Activated T-cell treated with anti-CD3 and anti-CD28 coated beads, Interleukin-2, amount 50 U/mL, for 72 hours (primary cell): ENCODE measurements at places on chromosomes 2 and 18. TPM values are rescaled to one million over a fixed set of nuclear protein-coding genes. Genes with fewer than 3 reads are reported as not detected.

The SLC16A14 gene
- total RNA-seq: 0.37 TPM

The ZNF396 gene
- total RNA-seq: 2.5 TPM

The PLGLB1 gene
- 5.7 TPM for total RNA-seq

DNA sequence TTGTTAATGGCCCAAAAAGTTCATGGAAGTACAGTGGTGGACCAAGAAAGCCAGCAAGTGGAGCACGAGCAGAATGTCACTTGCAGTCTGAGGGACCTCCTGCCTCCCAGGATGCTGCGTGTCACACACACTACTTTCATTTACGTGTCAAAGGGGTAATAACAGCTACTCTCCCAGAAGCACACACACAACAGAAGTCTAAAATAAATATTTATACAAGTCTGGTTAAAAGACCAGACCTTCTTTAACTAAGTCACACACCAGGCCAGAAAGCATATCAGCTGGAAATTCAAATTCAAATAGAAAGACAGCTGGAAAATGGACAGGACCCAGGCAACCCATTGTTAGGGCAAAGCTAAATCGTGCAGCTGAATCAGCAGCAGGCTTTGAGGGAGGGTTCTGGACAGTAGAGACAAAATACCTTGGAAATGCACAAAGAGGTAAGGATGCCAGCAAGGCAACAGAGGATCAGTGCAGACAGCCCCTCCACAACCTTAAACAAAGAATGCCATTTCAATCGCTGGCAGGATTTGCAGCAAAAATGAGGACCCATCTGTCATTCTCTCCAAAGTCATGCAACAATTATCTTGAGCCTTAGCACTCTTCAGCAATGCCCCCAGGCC, 160.5 kb downstream of the TMEM163 start:
- DNase-seq: no peak
- H3K4me3 ChIP-seq: no peak overlapping the region
- no peaks in the 10 kb centered on the region for H3K36me3 ChIP-seq
- no peaks in the 10 kb centered on the region for H3K4me1 ChIP-seq
- no peak overlapping the region for H3K27ac ChIP-seq
- H3K27me3 ChIP-seq: peaks cover 5% of the 10 kb centered on the region

DNA sequence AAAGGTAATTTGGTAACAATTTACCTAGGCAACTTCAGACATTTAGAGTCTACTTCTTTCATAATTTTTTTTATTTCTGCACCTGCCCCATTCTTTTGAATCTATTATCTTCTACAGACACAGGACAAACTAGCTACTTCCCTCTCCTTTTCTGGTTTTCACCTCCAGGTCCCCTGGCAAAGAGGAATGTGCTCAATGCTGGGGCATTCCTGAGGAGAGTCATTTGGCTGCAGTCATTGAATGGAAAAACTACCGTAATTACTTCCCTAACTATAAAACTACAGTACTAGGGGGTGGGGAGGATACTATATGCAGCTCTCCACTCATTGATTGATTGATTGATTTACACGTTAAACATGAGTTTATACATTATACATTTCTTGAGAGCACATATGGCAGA, 11.2 kb upstream of the ARHGAP28 start:
- no peaks in the 10 kb centered on the region for H3K4me1 ChIP-seq
- H3K36me3 ChIP-seq: no peaks in the 10 kb centered on the region
- no peak for DNase-seq
- H3K4me3 ChIP-seq: no peak overlapping the region
- H3K27me3 ChIP-seq: no peaks in the 10 kb centered on the region

- no peaks in the 10 kb centered on the region for H3K27me3 ChIP-seq
- H3K4me1 ChIP-seq: no peaks in the 10 kb centered on the region
- peaks cover 1% of the 10 kb centered on the region for H3K36me3 ChIP-seq
- DNase-seq: no peak
Measured at GRCh38 chr2:4670331-4670730, 967.0 kb downstream of the DCDC2C start.

DNA sequence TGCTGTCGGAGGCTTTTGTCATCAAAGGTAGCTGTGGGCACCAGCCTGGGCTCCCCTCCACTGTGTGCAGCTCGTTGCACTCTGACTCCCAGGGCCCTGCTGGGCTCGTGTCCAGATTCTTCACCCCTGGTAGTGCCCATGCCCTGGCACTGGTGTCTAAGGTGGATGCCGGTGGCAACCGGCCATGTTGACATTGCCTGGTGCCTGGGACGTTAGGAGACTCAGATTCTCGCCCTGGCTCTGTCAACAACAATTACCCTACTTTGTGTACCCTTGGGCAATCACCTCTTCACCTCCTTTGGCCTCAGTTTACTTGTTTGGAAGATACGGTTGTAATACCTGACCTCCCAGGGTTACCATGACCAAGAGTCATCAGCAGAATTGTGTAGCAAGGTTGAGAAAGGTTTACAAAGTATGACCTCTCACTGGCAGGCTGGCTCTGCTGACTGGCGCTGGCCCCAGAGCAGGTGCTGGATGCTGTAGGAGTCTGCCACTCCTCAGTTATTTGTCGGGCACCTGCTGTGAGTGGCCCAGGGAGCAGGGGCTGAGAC, 41.5 kb upstream of the MCFD2 start:
- no peak overlapping the region for H3K27ac ChIP-seq
- no peak for DNase-seq
- no peak overlapping the region for H3K4me3 ChIP-seq
- H3K36me3 ChIP-seq: peaks cover 21% of the 10 kb centered on the region
- H3K4me1 ChIP-seq: peaks cover 17% of the 10 kb centered on the region
- H3K27me3 ChIP-seq: no peaks in the 10 kb centered on the region

DNA sequence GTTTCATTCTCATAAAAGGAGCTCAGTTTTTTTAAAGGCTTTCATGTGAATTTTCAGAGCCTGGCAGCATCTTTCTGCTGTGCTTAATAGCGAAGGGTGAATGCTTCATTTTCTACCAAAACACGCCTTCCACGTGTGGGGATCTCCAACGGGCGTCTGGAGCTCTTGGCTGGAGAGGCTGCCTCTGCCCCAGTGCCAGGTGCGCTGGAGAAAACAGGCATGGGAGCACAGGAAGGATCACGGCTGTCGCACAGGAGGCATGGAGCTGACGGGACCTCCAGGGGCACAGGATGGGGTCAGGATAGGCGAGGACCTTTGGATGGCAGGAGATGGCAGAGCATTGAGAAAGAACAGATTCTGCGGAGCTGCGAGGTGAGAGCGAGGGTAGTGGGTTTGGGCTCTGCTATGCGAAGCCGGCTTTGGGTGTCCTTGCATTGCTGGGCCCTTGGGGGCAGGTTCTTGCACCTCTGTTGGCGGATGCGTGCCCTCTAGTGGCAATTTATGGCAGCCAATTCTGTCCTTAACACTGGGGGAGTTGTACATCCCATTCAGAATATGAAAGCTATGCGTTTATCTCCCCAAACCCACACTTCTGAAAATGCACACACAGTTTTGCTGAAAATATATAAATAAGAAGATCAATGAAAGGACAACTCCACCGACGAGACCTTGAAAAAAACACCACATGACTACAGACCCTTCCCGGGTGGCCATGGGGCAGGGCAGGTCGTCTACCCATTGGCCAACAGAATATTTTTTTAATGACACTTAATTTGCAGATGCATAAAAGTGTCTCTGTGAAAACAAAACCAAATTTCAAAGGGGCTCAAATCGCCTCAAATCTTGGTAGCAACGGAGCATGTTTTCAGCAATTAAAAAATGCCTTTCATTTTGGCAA, 90.4 kb upstream of the SLC35G4 start:
- no peak overlapping the region for H3K4me3 ChIP-seq
- peak; percentile 49 for DNase-seq
- H3K27ac ChIP-seq: no peak overlapping the region

DNA sequence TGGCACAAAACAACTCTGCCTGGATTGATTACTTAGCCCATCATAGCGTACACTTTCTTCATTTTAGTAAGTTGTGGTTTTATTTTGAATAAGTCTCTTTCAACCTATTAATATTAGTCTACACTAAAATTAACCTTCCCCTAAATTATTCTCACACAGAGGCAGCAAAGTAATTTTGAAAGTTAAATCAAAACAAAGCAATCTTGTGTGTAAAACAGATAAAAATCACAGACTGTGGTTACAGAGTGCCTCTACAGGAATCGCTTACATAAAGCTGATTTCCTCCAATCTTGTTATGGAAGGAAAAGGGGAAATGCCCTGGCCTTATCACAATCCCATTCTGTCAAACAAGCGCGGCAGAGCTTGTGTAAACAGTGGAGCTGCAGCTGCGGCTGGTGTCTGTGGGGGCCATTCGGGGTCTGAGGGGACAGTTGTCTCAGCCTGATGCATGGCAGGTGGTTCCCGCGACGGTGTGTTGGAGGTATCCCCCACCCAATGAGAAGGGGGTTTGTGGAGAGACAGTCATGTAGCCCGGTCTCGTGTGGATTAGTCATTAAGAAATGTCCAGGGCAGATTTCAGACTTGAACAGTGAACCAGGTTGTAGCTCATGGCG, 42.1 kb downstream of the BCL2L11 start:
- no peaks in the 10 kb centered on the region for H3K27me3 ChIP-seq
- peak; percentile 11 for DNase-seq
- H3K36me3 ChIP-seq: peaks cover 11% of the 10 kb centered on the region
- no peak overlapping the region for H3K4me3 ChIP-seq

- H3K4me1 ChIP-seq: no peaks in the 10 kb centered on the region
- DNase-seq: no peak
- no peaks in the 10 kb centered on the region for H3K36me3 ChIP-seq
- no peak overlapping the region for H3K27ac ChIP-seq
- no peak overlapping the region for H3K4me3 ChIP-seq
Measured at GRCh38 chr18:68275616-68276015, 439.3 kb downstream of the TMX3 start.

DNA sequence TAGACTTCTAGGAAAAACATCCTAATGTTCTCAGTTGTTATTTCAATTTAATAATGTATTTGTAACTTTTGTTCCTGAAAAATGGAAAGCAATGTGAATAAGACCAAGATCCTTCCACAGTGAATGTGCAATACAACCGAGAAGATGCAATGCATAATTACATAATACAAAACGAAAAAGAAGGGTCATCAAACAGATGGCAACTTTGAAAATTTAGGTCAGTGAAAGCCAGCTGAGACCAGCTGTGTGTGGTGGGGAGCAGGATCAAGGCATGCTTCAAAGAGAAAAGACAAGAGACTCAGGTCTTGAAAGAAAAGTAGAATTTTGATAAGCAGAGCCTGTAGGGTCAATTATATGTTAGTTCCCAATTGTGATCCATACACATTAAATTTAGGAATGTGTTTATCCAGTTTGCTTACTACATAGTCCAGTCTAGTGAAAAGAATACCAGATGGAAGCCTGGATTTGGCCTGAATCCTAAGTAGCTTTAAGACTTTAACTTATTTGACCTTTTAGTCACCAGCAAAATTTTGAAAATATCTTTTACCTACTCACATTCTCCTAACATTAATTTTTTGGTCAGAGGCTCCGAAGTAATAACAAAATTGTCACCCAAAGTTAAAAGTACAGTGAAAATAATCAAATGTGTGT, 93.7 kb downstream of the COBLL1 start:
- no peak overlapping the region for H3K27ac ChIP-seq
- H3K4me3 ChIP-seq: no peak overlapping the region
- H3K4me1 ChIP-seq: no peaks in the 10 kb centered on the region
- H3K27me3 ChIP-seq: peaks cover 30% of the 10 kb centered on the region
- H3K36me3 ChIP-seq: no peaks in the 10 kb centered on the region

GRCh38 chr2:176636401-176636800, 367.2 kb downstream of the MTX2 start:
- H3K4me3 ChIP-seq: no peak overlapping the region
- no peaks in the 10 kb centered on the region for H3K36me3 ChIP-seq
- no peaks in the 10 kb centered on the region for H3K4me1 ChIP-seq

DNA sequence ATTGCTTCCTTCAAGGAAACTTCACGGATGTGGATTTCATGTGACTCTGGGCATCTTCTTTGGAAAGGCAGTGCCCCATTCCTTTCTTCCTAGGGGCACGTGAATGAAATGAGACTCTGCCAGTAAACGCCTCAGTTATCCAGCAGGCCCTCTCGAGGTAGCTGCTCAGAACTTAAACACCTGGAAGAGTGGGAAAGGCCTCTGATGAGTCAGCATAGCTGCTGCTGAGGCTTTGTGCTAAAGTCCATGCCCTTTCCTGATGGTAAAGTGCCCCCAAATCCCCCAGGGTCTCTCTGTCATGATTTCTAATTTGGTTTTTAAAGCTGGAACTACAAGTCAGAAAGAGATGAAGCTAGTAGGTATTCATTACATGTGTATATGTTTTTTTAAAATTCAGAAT, 3.8 kb downstream of the SLC1A4 start:
- H3K4me1 ChIP-seq: peaks cover 47% of the 10 kb centered on the region
- peak overlapping the region; percentile 94 for H3K4me3 ChIP-seq
- peaks cover 3% of the 10 kb centered on the region for H3K36me3 ChIP-seq
- DNase-seq: no peak
- H3K27ac ChIP-seq: no peak overlapping the region

DNA sequence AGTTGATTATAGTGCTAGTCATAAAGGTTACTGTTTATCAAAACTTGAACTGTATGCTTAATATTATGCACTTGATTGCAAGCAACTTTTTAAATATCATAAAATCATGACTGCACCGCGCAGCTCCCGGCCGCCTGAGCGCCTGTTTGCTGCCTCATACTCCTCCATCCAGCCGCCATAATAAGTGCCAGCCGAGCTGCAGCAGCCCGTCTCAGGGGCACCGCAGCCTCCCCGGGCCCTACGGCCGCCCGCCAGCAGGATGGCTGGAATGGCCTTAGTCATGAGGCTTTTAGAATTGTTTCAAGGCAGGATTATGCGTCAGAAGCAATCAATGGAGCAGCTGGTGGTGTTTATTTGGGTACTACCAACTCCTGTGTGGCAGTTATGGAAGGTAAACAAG, 337.2 kb downstream of the PAX3 start:
- H3K4me3 ChIP-seq: no peak overlapping the region
- no peaks in the 10 kb centered on the region for H3K36me3 ChIP-seq
- DNase-seq: no peak
- no peaks in the 10 kb centered on the region for H3K27me3 ChIP-seq
- H3K27ac ChIP-seq: no peak overlapping the region
- H3K4me1 ChIP-seq: no peaks in the 10 kb centered on the region

DNA sequence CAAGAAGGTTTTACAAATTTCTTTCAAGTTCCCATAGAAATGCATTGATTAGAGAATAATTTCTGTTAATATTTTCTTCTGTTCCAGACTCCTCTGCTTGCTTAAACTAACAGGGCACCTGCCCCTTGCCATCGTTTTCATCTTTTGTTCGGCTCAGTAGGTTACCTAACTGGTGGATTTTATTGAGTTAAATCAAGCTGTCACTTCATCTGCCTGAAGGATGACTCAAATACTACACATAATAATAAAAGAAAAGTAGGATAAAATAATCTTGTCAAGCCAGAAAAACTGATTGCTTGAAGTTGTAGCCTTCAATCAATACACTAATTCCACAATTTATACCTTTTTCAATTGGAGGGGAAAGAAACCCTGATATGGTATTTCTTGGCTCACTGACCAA, 234.0 kb downstream of the NR4A2 start:
- no peak overlapping the region for H3K27ac ChIP-seq
- H3K4me1 ChIP-seq: no peaks in the 10 kb centered on the region
- H3K27me3 ChIP-seq: no peaks in the 10 kb centered on the region
- H3K4me3 ChIP-seq: no peak overlapping the region

DNA sequence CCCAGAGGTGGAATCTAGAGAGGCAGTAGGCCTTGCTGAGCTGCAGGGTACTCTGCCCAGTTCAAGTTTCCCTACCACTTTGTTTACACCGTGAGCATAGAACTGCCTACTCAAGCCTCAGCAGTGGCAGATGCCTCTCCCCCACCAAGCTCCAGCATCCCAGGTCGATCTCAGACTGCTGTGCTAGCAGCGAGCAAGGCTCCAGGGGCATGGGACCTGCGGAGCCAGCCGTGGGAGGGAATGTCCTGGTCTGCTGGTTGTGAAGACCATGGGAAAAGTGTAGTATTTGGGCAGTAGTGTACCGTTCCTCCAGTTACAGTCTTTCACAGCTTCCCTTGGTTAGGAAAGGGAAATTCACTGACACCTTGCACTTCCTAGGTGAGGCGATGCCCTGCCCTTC, 50.6 kb upstream of the FSIP2 start:
- no peak for DNase-seq
- H3K4me3 ChIP-seq: no peak overlapping the region
- no peaks in the 10 kb centered on the region for H3K4me1 ChIP-seq
- H3K27ac ChIP-seq: no peak overlapping the region
